ENCODE measurements at places on chromosomes 6 and 20.

DNA sequence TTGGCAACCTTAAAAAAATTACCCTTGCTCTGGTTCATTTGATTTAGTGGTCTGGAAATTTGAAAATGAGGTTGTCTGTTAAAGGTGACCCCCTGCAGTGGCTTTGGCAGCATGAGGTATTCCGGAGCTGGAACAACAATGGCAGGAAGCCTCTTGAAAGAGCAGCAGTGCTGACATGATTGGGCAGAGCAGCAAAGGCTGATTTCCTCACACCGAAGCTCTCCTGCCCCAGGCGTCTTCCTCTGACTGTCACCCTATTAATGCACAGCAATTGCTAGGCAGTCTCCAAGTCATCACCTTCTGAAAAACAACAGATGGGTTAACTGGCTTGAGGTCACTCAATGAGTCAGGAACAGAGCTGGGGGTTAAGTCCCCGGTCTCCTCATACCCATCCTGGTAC, 241.8 kb upstream of the MMS22L start:
- no peak for DNase-seq

GRCh38 chr20:25204550-25205276, 9.2 kb downstream of the ENTPD6 start:
- DNase-seq, result no peak

GRCh38 chr20:11130554-11131166, 456.9 kb upstream of the JAG1 start:
- DNase-seq, result no peak

DNA sequence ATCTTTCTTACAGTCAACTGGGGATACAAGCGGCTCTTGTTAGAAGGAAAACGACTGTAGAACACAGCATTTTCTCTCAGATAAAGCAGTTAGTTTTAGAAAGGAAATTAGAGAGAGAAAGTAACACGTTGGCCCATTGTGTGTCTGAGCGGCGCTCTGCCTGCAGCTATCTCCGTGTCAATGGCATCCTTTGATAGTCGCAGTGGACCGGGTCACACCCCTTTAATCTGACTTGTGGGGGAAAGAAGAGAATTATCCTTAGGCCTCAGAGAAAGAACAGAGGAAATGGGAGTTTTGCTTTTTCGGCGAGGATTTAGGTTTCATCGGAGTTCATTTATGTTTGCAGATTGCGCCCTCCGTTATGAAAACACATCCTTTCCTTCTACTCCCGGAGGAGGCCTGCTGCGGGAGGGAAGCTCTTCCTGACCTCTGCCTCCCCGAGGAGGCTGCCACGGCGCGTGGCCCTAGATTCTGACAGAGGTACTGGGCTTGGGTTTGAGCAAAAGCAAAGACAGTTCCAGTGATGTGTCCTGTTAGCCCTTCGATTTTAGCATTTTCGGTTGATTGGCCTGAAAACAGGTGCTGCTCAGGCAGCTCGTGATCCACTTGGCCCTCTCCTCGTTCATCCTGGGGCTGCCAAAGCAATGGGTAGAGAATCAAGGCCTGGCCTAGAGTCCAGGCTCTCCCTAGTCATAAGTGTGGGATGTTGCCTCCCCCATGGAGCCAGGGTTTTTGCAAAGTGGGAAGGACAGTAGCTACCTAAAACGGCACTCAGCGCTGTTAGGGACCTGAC, 74.9 kb downstream of the ZDHHC14 start:
- no peak for DNase-seq

GRCh38 chr6:101918471-101918870, 525.0 kb downstream of the GRIK2 start:
- DNase-seq, result no peak
